ENCODE measurements at places on chromosomes 2 and 18.

DNA sequence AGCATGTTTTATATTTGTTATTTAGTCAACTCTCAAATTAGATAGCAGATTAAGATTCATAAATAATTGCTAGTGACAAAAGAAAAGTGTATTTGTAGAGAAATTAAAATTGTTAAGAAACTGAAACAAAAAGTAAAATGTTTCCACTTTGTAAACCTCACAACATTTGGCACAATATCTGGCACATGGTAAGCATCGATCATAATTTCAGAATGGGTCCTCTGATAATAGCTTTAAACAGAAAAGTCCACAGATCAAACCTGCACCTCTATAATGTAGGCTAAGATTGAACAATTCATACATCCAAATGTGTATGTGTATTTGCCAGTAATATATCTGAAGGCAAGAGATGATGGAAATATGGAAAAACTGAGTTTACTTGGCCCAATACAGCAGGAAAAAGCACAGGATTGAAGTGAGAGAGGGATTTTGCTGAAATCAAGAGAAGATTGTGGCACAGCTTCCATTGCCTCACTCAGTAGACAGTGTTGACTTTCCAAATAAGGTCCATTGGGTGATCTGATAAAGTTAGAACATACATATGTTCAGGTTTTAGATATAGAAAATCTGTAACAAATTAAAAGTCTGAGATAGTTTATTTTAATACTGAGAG lies 39.4 kb downstream of the COBLL1 start:
- DNase-seq = no peak

DNA sequence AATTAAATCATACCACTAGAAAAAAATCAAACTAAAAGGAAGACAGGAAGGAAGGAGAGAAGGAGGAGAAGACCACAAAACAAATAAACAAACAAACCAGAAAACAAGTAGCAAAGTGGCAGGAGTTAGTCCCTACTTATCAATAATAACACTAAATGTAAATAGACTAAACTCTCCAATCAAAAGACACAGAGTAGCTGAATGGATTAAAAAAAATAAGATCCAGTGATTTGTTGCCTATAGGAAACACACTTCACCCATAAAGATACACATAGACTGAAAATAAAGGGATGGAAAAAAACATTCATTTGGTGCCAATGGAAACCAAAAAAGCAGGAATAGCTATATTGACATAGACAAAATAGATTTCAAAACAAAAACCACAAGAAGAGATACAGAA lies 23.4 kb upstream of the BAZ2B start:
- no peak for DNase-seq

GRCh38 chr2:127678991-127679390 lies 3.7 kb upstream of the LIMS2 start:
- no peak for DNase-seq

- DNase-seq = no peak
These were observed 68.3 kb downstream of the FAM161A start for GRCh38 chr2:61785583-61785982.

GRCh38 chr2:7595206-7595605 lies 678.0 kb downstream of the RNF144A start:
- DNase-seq = no peak

DNA sequence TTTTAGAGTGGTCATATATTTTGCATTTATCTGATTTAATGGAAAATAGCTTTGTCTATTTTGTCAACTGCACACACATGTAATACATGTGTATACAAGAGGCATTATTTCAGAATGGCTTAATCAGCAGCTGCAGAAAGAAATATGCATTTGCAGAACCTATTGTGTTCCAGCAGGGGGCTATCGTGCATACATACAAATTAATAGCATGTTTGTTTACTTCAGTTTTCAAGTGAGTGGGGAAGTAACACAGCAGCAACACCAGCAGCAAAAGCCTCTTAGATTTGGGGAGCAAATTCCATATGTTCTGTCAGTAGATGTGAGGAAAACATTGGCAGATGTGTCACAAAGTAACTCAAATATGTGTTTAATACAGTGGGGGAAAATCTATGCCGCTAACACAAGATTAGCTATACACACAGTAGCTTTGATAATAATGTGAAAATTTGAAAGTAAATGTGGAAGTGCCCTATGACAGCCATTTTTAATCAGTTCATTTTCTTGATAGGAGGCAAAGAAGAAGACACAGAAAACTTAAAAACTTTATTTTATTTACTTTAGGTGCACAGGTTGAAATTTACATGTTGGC lies 218.1 kb downstream of the WDR7 start:
- DNase-seq = peak; percentile 8

- DNase-seq = no peak
These were observed 6.8 kb downstream of the AGXT start for GRCh38 chr2:240875228-240876034.

DNA sequence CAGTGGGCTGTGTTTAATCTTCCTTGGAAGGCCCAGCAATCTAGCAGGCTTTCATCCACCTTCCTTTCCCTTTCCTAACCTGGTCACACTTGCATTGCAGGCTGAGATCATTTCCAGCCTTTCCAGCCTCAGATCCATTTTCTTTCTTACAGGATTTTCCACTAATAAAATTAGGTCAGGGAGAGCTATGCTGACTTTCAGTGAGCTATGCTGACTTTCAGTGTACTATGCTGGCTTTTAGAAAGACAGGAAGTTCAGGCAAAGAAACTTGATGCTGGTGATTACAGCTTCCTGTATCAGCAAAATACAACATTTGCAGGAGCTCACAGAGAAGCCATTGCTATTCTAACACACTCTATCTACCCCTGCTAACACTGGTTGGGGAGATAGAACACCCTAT lies 735.0 kb downstream of the CCDC85A start:
- no peak for DNase-seq

DNA sequence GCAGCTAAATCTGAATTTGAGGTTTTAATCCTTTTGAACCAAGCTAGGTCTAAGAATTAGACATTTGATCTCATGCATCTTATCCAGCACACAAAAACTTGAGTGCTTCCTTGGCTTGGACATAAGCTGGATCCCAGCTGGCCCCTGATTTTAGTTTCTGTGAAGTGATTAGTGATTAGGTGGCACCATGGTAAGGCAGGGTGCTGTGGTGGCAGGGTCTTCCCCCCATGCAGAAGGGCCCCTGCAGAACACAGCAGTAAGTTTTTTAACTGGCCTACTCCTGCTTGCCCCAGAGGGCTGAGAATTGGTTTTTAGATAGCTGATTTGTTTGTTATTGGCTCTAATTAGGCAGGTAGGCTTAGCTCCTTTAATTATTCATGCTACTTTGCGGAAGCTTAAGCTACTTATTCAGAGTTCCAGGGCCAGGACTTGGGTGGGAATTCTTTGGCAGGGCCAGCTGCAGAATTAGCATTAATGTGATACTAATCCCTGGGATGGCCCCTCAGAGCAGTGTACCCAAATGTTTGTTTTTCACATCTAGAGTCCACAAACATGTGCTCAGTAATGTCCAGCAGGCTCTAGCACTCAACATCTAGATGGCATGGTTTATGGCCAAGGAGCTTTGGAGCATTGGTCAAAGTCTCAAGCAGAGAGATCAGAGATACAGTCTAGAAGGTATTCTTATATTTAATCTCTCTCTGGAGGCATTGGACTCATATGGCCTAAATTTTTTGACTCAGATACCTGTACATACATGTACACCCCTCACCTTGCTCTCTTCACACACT lies 99.6 kb downstream of the FMNL2 start:
- no peak for DNase-seq

DNA sequence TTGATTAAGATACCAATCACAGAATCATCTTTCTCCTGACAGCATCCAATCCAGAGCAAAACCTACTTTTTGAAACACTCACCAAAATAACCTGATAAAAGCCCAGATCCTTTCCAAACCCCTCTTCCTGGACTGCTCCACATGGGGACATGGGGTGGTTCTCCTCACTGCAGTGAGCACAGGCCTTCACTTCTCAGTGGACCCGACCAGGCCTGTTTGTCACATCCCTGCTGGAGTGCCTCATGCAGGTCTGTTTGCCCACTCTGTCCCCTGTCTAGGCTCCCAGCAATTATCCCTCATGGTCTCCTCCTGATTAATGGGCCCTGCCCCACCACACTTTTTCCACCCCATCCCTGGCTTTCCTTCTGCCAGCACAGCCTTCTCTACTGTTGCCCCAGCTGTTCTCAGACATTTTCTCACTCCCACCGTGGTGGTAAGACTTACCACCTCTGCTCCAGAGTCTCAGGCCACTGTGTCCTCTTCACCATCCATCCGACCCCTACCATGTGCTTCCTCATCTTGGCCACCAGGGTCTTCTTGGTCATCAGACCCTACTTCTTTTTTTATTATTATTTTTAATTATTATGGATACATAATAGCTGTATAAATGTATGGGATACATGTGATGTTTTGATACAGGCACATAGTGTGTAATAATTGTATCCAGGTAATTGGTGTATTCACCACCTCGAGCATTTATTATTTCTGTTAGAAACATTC lies 21.1 kb downstream of the MRPL30 start:
- no peak for DNase-seq

GRCh38 chr2:36560726-36561125 lies 37.2 kb downstream of the FEZ2 start:
- DNase-seq = no peak

GRCh38 chr2:152083202-152083875 lies 15.5 kb downstream of the CACNB4 start:
- no peak for DNase-seq

- no peak for DNase-seq
These were observed 17.9 kb downstream of the NRXN1 start for GRCh38 chr2:51013933-51014526.

All from HEK293T (cell line).